Activated gamma-delta T cell (primary cell): ENCODE measurements at places on chromosomes 7 and 10.

- DNase-seq: no peak
Measured at GRCh38 chr10:32981760-32982159, 23.7 kb upstream of the ITGB1 start.

DNA sequence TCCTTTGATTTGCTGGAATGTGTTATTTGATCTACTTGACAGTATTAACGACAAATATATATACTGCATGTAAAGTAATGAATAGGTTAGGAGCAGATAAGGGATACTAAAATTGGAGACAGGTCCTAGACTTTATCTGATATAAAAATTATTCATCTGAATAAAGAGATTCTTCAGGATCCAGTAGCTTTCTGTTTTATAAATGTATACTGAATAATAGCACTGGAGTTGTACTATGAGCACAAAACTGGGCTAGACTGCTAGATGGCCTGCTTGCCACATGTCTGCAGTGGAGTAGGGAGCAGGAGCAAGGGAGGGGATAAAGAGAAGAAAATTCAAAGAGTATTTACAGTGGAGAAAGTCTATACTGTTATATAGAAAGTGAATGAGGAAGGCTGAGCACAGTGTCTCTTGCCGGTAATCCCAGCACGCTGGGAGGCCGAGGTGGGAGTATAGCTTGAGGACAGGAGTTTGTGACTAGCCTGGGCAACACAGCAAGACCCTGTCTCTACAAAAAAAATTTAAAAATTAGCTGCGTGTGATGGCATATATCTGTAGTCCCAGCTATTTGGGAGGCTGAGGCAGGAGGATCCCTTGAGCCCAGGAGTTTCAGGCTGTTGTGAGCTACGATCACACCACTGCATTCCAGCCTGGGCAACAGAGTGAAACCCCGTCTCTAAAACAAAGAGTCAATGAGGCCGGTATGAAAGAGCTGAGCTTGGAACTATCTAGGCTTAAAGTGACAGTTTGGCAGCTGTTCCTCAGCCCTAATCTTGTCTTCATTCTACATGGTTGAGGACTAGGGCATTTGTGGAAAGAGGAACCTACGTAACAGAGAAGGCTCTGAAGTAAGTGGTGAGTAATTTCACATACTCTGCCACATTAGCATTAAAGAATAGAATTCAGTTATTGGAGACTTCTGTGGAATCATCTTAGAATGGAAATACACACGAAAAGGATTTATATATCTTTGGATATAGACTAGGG is 41.8 kb downstream of the CD36 start:
- DNase-seq: no peak

- no peak for DNase-seq
Measured at GRCh38 chr7:148142660-148143248, 447.8 kb upstream of the C7orf33 start.

GRCh38 chr10:14020037-14020664 is 310.6 kb downstream of the FRMD4A start:
- DNase-seq: no peak

DNA sequence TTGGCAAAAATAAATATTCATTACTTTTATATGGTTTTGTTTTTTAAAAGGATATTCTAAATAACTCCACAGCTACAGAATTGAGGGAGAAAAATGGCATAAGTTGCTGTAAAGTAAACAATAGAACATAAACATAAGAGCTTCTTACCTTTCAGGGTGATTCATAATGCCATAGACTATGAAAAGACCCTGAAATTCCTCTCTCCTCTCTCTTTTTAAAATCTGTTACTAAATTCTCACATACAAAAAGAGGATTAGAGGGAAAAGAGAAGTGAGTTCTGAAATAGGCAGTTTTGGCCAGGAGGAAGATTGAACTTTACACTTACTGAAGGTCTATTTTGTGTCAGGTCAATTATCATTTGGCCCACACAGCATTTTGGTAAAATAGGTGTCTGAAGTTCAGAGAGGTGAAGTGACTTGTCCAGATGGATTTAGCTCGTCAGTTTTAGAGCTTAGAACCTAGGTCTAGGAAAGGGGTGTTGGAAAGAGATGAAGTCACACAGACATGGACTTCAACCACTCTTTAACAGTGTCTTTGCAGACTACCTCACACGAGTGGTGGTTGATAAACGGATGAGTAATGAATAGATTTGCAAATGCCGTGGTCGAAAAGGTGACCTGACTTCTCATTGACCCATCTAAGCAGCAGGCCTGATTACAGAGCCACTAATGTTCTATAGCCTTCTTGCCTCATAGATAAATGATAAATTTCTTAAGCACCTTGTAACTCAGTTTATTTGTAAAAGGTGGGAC is 190.6 kb upstream of the CCDC6 start:
- DNase-seq: no peak

- DNase-seq: no peak
Measured at GRCh38 chr10:74189999-74190421, 39.0 kb downstream of the ADK start.

DNA sequence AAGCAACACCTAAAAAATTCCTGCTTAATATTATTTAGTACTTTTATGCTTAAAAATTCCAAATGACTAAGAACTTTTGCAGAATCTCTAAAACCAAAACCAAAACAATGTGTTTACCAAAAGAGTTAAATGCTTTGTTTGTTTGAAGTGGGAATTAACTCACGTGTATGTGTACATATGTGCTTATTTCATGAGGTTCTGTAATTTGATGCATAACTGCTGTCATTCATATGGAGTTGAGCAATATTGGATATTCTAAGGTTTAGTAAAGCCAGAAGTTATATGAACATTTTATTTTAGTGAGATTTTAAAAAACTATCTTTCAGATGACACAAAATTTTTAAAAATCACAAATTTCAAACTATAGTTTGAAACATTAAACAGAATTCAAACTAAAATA is 157.1 kb downstream of the PIP4K2A start:
- DNase-seq: no peak

- no peak for DNase-seq
Measured at GRCh38 chr7:30178748-30179436, 44.1 kb downstream of the MTURN start.

DNA sequence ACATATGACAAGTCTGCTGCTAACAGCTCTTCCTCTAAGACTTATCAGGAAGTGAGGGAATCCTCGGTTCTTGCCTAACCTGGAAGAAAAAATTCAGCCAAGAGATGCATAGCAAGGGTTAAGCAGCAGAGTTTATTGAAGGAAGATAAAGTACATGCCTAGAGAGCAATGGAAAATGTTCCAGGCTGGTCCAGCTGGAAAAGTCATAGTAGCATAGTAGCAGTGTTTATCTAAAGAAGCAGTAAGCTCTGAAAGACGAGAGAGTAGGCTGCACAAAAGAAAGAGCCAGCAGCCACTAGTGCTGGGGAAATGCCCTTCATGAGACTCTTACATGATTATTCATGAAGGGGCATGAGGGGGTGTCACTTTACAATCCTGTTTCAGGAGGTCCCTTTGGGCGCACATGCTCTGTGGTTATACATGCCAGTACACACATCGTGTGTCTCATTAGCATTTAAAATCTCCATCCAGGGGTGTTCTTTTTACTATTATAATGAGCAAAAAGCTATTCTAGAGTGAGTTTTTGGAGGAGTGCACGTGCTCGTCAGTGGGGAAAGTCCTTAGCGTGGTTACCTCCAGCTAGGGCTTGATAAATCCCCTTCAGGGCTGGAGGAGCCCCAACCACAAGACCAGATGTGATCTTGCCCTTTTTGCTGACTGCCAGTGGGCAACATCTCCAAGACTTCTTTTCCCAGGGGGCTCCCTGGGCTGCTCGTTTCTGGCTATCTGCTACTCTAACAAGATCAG is 716.1 kb downstream of the PARD3 start:
- no peak for DNase-seq

GRCh38 chr10:29725133-29725720 is 90.5 kb upstream of the SVIL start:
- no peak for DNase-seq

DNA sequence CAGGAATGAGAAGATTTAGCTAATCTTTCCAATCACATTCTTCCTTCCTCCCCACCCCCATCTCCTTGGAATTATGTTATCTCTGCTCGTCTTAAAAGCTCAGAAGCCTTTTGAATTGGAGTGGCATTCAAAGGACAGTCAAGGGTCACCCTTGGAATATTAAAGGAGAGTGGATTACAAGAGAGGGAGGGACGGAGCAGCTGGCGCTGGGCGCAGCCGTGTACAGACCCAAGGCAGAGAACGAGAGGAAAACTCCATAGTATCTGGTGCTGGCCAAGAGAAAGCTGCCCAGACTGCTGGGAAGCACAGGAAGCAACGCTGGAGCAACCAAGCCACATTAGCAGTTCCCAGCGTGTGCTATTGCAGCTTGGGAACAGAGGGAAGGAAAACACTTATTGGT is 95.7 kb downstream of the POU6F2 start:
- no peak for DNase-seq

DNA sequence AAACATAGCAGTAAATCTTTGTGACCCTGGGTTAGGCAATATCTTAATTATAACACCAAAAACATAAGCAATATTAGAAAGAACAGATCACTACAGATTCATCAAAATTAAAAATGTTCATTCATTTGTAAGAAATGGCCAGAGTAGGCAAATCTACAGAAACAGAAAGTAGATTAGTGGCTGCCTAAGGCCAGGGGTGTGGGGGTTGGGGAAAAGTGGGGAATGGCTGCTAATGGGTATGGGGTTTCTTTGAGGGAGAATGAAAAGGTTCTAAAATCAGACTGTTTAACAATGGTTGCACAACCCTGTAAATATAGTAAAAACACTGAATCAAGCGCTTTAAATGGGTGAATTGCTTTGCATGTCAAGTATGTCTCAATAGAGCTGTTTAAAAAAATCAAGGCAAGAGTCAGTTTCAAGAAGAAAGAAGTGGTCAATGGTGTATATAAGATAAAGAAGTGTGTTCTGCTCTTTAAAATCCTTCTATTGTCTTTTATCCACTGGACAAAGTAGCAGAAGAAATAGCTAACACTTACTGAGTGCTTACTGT is 42.6 kb downstream of the CDK6 start:
- no peak for DNase-seq

- no peak for DNase-seq
Measured at GRCh38 chr10:73890261-73890660, 15.9 kb upstream of the CAMK2G start.

DNA sequence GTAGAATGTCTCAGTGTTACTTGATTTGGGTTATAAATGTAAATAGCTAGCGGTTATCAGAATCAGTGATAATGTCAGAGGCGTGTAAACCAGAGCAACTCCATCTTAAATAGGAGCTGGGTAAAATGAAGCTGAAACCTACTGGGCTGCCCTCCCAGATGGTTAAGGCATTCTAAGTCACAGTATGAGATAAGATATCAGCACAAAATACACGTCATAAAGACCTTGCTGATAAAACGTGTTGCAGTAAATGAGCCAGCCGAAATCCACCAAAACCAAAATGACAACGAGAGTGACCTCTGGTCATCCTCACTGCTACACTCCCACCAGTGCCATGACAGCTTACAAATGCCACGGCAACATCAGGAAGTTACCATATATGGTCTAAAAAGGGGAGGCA is 172.3 kb downstream of the CHRM2 start:
- DNase-seq: no peak

GRCh38 chr10:68237173-68237572 is 5.3 kb upstream of the ATOH7 start:
- DNase-seq: no peak
